ENCODE measurements at places on chromosomes 16 and 17.

- DNase-seq: no peak
These were observed 702 bp upstream of the WNT3 start for GRCh38 chr17:46818929-46819859.

GRCh38 chr16:57240851-57241250 is 4.2 kb upstream of the ARL2BP start:
- no peak for DNase-seq

- no peak for DNase-seq
These were observed 11.3 kb downstream of the USB1 start for GRCh38 chr16:58012481-58012880.

DNA sequence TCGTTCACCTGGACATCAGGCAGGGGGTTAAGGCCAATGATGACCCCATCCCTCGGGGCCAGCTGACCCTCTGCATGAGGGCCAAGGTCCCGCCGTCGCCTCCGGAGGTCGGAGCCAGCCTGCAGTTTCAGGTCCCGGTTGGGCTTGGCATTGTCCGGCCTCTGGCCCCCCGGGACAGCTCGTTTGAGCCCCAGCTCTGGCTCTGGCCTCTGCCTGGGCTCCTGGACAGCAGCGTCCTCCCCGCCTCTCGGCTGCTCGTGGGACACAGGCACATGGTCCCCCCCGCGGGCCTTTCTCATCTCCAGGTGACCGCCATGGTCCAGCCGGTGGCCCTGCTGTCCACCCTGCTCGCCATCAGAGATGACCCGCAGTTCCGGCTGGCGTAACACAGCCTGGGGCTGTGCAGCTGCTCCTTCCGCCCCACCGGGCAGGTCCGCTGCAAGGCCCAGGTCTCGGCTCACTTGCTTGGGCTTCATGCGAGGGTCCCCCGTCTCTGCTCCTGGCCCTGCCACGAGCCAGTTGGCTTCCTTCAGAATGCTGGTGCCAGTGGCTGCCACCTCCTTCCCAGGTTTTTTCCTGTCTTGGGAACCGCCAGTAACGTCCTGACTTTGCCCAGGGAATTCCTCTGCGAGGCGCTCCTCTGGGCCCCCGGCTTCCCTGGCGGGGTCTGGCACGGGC is 6.7 kb downstream of the NDUFAF8 start:
- DNase-seq: no peak

DNA sequence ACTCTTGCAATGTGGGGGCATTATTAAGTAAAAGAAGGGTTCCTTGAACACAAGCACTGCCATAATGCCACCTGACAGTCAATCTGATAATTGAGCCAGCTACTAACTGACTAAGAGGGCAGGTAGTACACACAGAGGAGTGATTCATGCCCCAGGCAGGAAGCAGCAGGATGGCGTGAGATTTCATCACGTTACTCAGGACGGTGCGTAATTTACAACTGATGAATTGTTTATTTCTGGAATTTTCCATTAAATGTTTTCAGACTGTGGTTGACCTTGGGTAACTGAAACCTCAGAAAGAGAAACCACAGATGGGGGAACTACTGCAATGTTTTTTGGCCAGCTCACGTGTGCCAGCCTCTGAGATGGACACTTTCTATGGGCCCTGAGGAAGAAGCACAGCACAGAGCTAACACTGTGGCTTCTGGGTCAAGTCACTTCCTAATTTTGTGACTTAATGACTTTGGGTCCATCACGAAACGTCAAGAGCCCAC is 46.7 kb downstream of the C17orf67 start:
- DNase-seq: peak; percentile 18

- DNase-seq: no peak
These were observed 348.5 kb downstream of the KCNJ2 start for GRCh38 chr17:70517816-70518215.

DNA sequence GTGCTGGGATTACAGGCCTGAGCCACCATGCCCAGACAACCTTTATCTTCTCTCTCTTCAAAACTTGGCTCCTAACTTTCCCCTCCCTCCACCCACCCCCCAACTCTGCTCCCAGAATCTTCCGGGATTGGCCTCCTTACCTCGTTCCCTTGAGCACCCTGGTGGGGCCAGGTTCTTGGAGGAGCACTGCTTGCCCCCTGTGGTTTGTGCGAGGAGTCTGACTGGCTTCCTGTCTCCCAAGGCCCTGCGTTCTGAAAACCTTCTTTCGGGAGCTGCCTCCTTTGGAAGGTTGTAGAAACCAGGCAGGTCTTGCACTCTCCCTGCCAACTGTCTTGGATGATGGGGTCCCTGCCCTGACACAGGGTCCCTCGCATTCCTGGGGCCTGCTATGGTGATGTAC is 19.8 kb downstream of the PLXDC1 start:
- DNase-seq: no peak

DNA sequence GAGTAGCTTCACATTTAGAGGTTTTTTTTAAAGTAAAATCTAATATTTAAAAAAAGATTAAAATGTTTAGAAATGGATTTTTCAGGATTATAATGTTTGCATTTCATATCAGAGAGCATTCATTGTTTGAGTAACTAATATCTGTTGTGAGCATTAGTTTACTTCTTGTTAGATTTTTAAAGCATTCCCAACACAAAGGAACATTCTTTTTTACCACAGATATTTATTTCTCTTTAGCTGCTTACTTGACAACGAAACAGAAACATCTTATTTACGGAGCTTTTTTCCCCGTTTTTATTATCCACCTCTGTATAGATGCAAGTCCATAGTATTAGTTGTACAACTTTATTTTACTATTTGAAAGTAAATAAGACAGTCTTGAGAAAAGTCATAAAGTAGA is 53.0 kb downstream of the NFAT5 start:
- no peak for DNase-seq

GRCh38 chr17:78724999-78725398 is 57.1 kb downstream of the CYTH1 start:
- no peak for DNase-seq

GRCh38 chr16:82655072-82655714 is 28.4 kb downstream of the CDH13 start:
- DNase-seq: no peak

DNA sequence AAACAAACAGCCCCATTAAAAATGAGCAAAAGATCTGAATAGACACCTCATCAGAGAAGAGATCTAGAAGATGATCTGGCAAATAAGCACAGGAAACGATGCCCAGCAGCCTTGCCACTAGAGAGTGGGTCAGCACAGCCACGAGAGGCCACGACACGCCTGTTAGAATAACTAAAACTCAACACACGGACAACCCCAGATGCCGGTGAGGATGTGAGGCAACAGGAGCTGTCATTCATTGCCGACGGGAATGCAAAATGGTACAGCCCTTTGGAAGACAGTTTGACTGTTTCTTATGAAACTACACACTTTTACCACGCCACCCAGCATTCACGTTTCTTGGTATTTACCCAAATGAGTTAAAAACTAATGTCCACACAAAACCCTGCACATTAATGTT is 31.5 kb downstream of the CBFA2T3 start:
- DNase-seq: no peak

DNA sequence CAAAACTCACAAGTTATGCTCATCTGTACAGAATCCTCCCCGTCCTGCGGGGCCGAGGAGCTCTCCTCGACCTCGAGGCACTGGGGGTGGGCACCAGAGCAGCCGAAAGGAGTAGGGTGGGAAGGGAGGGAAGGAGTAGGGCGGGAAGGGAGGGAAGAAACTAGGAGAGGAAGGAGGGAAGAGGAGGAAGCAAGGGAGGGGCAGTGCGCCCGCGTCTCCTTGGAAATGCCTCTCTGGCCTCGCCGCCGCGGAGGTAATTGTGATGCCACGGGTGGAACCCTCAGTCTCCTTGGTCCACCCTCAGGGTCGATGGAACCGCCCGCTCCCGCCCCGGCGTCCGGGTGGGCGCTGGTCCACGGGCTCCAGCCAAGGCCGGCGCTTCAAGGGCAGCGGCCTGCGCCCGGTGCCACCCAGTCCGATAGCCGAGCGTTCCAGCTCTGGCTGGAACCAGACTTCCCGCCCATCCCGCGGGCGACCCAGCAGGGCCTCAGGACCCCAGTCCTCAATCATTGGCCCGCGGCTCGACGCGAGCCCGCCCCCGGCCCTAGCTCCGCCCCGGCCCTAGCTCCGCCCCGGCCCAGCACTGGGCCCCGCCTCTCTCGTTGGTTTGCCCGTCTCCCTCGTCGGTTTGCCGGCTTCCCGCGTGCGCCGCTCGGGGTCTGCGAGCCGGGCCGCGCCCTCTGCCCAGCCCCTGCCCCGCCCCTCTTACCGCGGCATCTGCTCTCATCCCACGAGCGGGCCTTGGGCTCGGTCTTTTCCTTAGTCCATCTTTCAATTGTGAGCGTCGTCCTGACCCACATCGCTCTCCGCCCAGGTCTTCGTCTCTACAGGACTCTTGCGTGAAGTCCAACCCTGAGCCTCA is 596 bp downstream of the PROCA1 start:
- DNase-seq: peak; percentile 80

DNA sequence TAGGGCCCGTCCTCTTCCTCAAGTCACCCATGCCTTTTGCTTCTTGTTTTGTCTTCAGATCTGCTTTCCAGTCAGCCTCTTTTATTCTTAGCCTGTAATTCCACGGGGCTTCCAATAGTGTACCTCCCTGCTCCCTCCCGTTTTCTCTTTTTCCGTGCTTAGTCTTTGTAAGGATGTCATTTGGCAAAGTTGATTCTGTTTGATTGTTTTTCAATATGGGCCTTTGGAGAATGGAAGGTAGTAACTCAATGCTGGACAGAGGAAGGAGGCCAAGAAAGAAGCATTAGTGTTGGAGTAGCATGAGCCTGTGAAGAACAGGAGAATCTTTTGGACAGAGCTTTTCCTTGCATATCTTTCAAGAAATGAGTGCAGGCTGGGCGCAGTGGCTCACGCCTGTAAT is 6.5 kb downstream of the WWP2 start:
- DNase-seq: no peak

DNA sequence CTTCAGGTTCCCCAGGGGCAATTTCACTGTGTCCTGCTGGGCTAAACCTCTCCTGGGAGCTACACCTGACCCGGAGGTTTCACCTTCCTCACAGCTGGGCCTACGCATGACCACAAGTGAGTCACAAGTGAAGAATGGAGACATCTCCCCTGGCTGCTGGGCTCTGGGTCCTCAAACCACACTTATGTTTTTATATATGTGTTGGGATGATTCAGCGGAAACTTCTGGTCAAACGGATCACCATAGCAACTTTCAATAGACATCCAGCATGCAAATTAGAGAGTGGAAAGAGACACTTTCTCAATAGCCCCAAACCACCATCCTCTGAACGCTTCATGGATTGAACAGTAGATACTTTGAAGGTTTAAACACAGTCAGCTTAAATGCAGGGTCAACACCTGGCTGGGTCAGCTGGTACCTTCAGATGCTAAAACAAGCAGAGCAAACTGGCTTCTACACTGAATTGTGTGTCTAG is 28.0 kb upstream of the MAF start:
- peak; percentile 24 for DNase-seq

GRCh38 chr16:4324492-4325252 is 8.8 kb downstream of the GLIS2 start:
- no peak for DNase-seq

DNA sequence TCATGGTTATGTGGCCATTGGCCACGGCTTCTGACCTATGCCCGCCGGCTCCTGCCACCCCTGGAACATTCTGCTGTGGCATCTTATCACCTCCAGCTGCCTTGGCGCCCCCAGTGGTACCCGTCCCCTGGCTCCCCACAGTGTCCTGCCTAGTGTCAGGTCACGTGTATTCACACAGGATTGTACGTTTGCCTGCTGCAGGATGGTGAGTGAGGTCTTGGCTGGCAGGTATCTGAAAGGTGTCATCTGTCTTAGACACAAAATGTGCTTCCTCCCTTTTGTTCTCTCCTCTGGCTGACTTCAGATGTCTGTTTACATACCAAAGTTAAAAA is 24.9 kb downstream of the DBNDD1 start:
- DNase-seq: no peak

GRCh38 chr17:31586946-31587345 is 195.5 kb downstream of the RAB11FIP4 start:
- no peak for DNase-seq

GRCh38 chr17:19485800-19486340 is 47.8 kb upstream of the SLC47A1 start:
- no peak for DNase-seq

GRCh38 chr17:38329808-38330730 is 13.7 kb downstream of the GPR179 start:
- no peak for DNase-seq

- DNase-seq: no peak
These were observed 13.1 kb downstream of the TEKT5 start for GRCh38 chr16:10681310-10682308.

- no peak for DNase-seq
These were observed 40.2 kb downstream of the CNOT1 start for GRCh38 chr16:58589326-58589905.

GRCh38 chr17:55303701-55304145 is 39.0 kb downstream of the HLF start:
- no peak for DNase-seq

GRCh38 chr16:18832613-18833012 is 31.3 kb upstream of the ARL6IP1 start:
- no peak for DNase-seq

DNA sequence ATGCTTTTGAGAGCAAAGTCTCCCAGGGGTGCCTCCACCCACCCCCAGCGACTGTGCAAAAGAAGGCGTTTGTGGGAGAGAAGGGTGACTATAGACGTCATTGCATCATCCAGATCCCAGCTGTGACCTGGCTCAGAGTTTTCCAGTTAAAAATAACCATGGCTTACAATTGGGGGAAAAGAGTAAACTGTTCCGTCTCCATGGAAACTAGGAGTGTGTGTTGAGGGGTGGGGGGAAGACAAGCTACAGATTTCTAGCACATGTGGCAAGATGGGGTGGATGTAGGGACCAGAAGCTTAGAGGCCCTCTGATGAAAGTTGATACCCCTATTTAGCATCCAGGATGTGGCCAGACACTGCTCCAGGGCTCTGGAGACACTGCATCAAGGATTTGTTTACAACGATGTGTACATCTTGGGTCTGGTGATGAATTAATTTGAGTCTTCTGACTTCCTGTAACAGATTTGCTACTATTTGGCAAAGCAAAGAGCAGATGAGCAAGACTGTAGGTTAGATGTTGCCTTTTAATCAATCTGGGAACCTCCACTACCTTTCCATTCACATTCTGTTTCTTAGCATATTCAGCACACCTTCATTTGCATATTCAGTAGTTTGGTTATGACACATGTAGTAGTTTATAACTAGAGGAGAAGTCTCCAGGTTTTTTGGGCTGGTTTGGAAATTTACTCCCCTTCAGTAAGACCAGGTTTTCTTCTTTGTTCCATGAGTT is 6.2 kb upstream of the DUSP14 start:
- no peak for DNase-seq

DNA sequence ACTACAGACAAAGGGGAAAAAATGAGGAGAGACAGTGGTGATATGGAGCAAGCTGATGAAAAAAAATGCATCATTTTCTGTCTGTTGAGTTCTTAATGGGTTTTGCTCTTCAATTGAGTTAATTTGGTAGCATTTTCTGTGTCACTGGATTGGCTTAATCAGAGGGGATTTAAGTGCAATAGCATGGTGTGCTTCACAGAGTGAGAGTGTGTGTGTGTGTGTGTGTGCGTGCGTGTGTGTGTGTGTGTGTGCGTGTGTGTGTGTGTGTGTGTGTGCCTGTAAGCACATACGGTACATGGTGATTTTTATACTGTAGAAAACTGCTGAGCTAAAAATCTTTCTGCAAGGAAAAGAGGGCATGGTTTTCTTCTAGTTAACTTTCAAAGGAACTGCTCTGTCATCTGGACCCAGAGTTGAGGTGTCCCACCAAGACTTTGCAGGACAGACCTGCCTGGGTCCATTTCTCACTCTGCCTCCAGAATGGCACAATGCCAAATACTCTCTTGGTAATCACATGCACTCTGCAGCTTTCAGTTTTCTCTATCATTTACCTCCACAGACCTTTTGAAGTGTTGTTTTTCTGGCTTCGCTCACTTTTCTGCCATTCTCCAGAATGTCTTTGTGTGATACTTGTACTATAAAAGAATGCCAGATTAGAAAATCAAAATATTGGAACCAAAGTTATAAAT is 952.6 kb upstream of the SOX9 start:
- no peak for DNase-seq
